CD4-positive, alpha-beta T cell treated with Interleukin-4 for 1 hour (primary cell): ENCODE measurements at places on chromosomes 7 and 10.

DNA sequence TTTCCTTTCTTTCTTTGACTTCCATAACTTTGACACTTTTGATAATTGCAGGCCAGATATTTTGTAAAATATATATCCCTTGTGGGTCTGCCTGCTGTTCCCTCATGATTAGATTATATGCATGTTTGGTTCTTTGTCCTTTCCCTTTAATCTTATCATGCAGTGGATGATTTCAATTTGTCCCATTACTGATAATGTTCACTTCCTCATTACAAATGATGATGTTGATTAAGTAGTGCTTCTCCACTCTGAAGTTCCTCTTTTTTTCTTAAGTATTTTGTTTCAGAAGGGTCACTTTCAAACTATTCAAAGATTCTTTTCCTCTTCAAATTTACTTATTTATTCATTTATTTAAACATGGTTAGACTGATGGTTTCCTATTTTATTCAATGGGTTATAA is 898.1 kb downstream of the XPNPEP1 start:
- no peak for DNase-seq

DNA sequence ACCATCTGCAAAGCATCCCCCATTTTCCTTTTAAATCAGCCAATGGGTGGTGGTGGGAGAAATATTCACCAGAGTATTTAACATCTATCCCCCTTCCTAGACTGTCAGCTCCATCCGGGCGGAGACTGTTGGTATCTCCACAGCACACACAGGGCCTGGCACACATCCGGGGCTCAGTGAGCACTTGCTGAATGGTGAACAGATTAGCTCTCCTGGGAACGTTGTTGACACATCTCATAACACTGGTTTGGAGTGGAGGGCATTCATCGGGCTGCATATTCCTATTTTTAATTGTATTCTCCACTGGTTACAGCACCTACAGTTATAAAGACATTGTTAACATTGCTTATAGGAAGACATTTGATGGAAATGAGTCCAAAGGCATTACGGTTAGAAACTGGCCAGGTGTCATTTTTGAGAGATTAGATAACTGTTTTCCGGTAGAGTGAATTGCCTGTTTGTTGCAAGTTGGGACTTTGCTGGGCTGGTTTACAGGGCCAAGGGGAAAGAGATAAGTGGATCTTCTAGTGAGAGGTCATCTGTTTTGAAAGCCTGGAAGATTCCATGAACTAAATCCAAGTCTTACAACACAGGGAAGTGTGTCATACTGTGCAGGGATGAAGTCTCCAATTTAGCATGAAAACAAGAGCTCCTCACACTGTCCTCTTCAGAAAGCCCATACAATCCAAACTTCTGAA is 101.8 kb downstream of the EGFR start:
- DNase-seq = no peak

- DNase-seq = peak; percentile 47
Measured at GRCh38 chr10:43671659-43672531, 23.2 kb upstream of the ZNF32 start.

GRCh38 chr10:61866700-61867368 is 34.7 kb upstream of the ARID5B start:
- DNase-seq = no peak

- no peak for DNase-seq
Measured at GRCh38 chr10:121574519-121575166, 23.6 kb downstream of the FGFR2 start.

- DNase-seq = no peak
Measured at GRCh38 chr7:157086508-157087187, 52.1 kb upstream of the UBE3C start.

- no peak for DNase-seq
Measured at GRCh38 chr10:62001898-62002297, 100.4 kb downstream of the ARID5B start.

DNA sequence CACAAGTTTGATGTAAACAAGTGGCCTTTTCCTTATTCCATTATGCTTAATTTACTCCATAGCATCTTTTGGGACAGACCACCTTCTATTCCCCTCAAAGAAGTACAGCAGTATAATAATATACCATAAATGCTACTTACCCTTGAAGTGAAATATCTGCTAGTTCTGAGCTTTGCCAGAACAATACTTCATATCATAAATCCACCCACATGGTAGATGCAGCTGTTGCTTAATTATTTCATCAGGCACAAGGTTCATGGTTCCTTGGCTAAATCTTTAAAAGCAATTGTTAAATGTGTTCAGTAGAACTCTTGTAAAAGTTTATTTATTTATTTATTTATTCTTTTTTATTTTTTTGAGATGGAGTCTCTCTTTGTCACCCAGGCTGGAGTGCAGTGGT is 32.9 kb downstream of the CSTF2T start:
- no peak for DNase-seq

GRCh38 chr7:119959811-119960210 is 313.2 kb upstream of the KCND2 start:
- no peak for DNase-seq

- no peak for DNase-seq
Measured at GRCh38 chr10:110029450-110029849, 21.7 kb downstream of the ADD3 start.

- DNase-seq = no peak
Measured at GRCh38 chr10:75344170-75344569, 57.4 kb downstream of the ZNF503 start.

DNA sequence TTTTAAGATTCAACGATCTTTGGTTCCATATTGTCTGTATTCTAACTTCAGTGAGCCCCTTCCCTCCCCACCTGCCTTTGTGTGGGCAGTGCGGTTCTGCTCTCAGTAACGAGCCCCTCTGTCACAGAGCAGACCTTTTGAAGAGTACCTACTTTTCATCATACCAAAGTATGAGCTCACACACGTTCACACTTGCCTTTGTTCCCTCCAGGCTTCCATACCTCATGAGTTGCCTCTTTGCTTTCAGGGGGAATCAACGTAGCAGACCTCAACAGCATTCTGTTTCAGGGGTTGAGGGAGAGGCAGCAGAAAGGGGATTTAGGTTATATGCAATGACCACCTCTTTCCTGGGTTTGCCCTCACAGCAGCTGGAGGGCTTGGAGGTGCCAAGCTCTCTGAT is 211.4 kb upstream of the MDFIC start:
- DNase-seq = no peak

GRCh38 chr10:91479583-91479982 is 69.4 kb downstream of the HECTD2 start:
- no peak for DNase-seq

DNA sequence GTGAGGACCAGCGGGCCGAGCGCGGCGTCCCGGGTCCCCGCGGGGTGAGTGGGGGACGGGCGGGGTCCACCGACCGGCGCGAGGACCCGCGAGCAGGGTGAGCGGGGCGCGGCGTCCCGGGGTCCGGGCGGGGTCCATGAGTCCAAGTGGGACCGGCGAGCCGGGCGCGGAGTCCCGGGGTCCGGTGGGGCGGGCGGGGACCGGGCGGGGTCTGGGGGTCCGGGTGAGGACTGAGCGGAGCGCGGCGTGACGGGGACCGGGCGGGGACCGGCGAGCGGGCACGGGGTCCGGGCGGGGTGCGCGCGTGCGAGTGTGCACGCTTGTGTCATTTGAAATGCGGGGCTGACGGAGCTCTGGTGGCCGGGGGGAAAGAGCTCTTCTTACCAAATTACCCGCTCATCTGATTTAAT is 765 bp downstream of the CELF2 start:
- DNase-seq = no peak

- no peak for DNase-seq
Measured at GRCh38 chr10:72720814-72721660, 29.1 kb downstream of the MCU start.

DNA sequence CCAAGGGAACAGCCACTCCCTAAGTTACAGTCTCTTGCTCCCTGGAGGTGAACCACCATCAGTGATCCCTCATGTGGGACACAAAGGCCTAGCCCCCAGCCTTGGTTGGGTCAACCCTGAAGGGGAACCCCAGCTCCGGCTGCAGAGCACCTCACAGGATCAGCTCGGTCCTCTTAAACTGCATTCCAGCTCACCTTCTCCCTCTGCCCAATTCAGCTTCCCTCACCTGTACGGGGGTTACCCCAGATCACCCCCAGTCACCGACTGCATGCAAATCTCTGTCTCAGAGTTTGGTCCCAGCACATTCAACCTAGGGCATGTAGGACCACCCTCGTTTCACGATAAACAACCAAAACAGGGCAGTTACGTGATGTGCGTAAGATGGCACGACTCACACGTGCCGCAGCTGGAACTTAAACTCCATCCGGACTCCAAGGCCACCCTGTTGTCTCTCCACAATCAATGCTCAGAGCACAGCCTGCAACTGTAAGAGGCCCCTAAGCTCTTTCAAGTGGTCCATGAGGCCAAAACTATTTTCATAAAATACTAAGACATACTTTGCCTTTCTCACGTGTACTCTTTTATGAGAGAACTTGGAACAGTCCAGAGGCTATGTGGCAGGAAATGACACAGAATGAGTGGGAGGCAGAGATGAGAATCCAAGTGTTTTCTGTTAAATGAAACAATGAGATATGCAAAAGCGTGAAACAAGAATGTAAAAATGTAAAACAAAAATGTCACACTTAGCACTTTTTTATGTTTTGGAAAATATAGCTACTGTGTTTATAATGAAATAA is 285.2 kb downstream of the PTPRN2 start:
- no peak for DNase-seq

GRCh38 chr10:73974309-73974946 is 23.5 kb upstream of the VCL start:
- peak; percentile 54 for DNase-seq

DNA sequence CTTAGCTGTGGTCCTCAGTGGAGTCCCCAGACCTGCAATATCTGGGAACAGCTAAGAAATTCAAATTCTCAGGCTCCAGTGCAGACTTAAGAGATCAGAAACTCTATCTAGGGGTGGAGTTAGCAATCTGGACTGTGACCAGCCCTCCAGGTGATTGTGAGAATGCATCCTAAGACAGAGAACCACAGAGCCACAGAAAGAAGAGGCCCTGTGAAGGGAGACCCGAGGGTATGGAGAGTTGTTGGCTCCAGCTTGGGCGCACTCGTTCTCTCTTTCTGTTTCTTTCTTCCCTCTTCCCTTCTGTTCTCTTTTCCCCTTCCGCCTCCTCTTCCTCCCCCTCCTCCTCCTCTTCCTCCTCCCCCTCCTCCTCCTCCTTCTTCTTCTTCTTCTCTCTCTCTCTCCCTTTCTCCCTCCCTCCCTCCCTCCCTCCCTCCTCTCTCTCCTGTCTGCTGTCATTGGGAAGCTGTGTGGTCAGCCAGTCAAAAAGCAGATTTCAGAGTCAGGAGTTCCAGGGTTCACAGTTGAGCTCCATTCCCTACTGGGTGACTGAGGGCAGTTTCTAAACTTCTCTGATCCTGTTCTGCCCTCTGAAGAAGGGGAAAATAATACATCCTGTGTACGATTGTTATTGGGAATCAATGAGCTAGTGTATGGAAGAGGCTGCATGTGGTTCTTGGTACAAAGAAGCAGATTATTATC is 62.1 kb upstream of the STEAP1B start:
- no peak for DNase-seq
